ENCODE measurements at places on chromosomes 3 and 15.

GRCh38 chr3:136120373-136121348 is 75.5 kb downstream of the MSL2 start:
- DNase-seq = no peak
- no peaks in the 10 kb centered on the region for H3K27me3 ChIP-seq
- no peaks in the 10 kb centered on the region for H3K4me1 ChIP-seq
- H3K27ac ChIP-seq = no peak overlapping the region
- no peaks in the 10 kb centered on the region for H3K36me3 ChIP-seq
- no peak overlapping the region for H3K4me3 ChIP-seq

DNA sequence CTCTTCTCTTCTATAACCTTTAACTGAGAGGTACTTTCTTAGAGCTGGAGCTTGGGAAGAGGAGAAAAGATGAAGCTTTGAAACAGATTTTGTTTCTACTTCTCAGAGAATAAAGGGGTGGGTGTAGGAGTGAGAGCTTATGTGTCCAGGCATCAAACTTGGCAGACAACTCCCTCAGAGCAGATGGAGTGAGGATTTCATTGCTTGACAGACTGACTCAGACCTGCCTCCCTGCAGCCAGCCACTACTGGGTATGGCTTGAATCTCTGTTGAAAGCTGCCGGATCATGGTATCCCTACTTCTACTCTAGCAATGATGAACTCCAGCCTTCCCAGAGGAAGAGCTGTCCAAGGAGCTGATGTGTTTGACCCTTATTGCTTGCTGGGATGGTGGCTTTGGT is 36.7 kb downstream of the SYN2 start:
- DNase-seq = no peak
- no peaks in the 10 kb centered on the region for H3K36me3 ChIP-seq
- no peak overlapping the region for H3K4me3 ChIP-seq
- 0 out of 2 replicates have a peak, but pooled peaks cover 2% of the 10 kb centered on the region for H3K27me3 ChIP-seq
- H3K27ac ChIP-seq = no peak overlapping the region

- no peak overlapping the region for H3K4me3 ChIP-seq
- H3K36me3 ChIP-seq = peaks cover 2% of the 10 kb centered on the region
- H3K27ac ChIP-seq = no peak overlapping the region
- no peak for DNase-seq
Measured at GRCh38 chr3:156535162-156535627, 19.7 kb downstream of the SSR3 start.

DNA sequence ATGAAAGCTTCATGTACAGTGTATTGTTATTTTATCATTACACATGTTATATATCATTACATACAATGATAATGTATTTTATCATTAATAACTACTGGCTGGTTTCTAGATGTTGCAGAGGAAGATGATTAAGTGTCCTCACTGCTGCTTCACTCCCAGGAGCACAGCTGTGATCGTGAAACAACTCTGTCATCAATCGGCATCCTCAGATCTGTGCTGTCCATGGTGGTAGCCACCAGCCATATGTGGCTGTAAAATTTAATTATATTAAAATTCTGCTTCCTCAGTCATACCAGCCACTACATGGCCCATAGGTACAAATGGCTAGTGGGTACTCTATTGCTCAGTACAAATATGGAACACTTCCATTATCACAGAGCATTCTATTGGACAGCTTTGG is 379.4 kb upstream of the CFAP20DC start:
- no peak overlapping the region for H3K27ac ChIP-seq
- DNase-seq = no peak
- H3K27me3 ChIP-seq = no peaks in the 10 kb centered on the region
- H3K4me1 ChIP-seq = no peaks in the 10 kb centered on the region
- no peaks in the 10 kb centered on the region for H3K36me3 ChIP-seq

GRCh38 chr3:114384558-114384903 is 90.7 kb downstream of the TIGIT start:
- H3K27ac ChIP-seq = no peak overlapping the region
- no peak for DNase-seq
- H3K36me3 ChIP-seq = no peaks in the 10 kb centered on the region
- H3K4me1 ChIP-seq = no peaks in the 10 kb centered on the region
- H3K4me3 ChIP-seq = no peak overlapping the region

GRCh38 chr3:147297761-147298350 is 108.5 kb downstream of the ZIC4 start:
- H3K27ac ChIP-seq = no peak overlapping the region
- no peak overlapping the region for H3K4me3 ChIP-seq
- no peaks in the 10 kb centered on the region for H3K27me3 ChIP-seq
- no peak for DNase-seq
- no peaks in the 10 kb centered on the region for H3K4me1 ChIP-seq
